ENCODE measurements at places on chromosomes 5 and 9.

DNA sequence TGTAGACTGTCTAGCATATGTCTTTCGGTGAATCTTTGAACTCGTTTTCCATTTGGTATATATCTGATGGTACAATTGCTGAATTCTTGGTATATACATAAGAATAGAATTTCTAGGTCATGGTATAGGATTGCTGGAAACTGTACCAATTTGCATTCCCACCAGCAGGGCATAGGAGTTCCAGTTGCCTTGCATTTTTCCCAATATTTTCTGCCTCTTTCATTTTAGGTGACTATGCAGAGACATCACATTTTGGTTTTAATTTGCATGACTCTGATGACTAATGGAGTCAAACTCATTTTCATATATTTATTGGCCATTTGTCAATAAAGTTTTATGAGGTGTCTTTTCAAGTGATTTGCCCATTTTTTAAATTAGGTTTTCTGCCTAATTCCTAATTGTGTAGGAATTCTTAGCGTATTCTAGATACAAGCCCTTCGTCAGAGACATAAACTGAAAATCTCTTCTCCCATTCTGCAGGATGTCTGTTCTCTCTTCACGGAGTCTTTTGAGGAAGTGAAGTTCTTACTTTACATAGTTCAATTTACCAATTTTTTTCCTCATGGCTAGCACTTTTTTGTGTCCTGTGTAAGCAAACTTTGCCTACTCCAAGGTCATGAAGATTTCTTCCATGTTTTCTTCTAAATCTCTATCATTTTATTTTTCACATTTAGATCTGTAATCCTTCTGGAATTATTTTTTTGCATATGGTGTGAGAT is 28.9 kb upstream of the PDCD1LG2 start:
- DNase-seq = no peak

DNA sequence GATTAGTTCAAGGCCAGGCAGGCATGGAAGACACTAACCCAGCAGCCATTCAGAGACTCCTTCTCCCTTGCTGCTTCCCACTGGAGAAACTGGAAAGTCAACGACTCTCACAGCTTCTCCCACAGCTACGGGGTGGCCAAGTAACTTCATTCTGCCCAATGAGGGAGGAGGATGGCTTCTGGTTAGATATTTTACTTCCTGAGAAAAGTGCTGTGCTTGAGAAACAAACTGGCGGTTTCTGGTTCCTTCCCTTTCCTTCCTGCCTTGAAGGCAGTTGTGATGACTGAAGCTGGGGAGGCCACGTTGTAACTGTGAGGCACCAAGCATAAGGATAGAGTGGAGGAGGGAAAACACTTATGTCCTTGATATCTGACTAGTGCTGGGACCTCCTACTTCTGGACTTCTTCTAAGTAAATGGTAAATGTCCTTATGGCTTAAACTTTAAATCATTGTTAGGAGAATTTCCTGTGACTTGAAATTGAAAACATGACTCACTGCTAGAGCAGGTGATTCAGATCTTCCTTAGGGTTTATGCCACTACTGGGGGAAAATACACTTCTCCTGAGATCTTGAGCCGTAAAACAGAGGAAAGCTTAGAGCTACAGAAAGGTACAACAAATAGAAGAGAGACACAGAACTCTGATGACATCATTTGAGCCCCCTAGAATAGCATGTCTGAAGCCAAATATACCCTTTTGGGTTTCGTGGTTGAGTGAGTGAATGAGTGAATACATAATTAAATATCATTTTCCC is 3.1 kb upstream of the GNPDA1 start:
- DNase-seq = no peak

DNA sequence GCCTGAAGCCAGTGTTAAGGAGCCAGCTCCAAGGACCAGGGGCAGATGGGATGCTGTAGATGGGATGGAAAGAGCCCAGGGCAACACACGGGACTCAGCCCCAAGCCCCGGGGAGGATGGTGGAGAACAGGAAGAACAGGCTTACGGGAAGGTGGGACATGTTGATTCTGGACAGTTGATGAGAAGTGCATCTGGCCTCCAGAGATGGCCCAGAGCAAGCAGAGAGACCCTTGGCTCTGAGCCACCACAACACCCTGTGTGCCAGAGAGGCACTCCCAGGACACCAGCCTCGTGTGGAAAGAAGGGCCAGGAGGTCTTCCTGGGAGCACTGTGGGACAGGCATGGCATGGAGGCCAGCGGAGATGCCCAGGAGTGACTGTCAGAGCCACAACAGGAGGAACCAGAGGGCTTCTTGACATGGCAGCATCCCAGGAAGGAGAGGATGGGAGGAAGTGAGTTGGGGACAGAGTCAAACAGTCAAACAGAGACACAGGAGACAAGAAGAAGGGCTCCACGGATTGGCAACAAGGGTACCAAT is 156.3 kb upstream of the MVB12B start:
- DNase-seq = no peak

- DNase-seq = no peak
Observed at GRCh38 chr9:134283692-134284265, 42.5 kb upstream of the RXRA start.

DNA sequence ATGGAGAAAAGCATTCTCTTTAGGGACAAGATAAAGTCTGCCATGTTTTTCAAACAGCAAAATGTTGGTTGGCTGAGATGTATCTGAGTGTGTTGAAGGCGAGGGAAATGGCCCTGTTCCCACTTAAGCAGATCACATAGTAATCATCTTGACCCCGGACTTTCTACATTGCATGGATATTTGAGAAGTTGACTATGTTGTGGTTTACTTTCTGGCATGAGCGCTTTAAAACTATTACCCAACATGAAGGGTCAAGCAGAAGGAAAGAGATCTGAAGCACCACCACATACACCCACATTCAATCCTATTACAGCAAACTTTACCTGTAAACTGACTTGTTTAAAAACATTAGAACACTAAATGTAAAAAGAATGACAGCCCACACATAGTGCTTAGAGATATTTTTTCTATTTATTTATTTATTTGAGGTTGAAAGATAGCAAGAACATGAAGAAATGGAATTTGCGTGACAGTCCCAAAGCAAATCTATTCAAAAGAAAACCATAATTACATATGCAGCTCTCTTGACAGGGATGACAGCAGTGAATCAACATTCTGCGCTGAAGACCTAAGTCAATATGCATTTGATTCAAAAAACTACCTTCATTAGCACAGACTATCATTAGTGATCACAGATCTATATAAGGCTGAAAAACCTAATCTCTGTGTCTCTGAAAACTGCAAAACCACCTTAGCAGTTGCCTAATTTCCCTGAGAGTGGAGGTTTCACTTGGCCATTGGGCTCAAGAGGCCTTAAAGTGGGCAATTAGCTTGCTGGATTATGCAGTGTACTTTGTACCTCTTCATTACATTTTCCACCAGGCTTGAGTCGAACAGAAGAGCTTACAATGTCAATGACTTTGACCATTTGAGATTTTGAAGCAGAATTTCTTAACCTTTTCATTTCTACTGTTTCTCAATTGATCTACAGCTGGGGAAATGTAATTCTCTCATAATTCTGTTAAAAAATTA is 195.0 kb downstream of the PDE4D start:
- DNase-seq = no peak

DNA sequence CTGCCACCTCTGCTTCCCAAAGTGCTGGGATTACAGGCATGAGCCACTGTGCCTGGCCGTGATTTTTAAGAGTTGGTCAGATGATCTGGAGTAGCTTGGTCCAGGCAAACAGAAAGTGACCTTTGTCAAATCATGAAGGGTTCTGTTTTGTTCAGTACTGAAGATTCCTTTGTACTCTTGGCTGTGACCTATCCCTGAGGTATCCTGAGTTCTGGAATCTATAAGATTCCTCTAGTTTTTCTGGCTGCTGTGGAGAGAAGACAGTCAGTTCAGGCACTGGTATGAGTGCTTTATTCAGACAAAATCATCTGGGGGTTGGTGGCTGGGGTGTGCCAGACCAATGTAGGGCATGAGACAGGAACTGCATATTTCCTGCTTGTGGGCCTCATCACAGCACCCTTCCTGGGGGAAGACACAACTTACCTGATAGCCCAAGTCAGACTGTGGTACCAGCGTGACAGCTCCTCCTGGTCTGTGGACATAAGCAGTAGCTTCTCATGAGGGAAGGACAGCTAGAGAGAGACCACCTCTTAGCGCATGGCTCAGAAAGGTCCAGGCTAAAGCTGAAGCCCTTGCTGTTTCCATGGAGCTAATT is 3.1 kb downstream of the ARHGEF39 start:
- DNase-seq = no peak

DNA sequence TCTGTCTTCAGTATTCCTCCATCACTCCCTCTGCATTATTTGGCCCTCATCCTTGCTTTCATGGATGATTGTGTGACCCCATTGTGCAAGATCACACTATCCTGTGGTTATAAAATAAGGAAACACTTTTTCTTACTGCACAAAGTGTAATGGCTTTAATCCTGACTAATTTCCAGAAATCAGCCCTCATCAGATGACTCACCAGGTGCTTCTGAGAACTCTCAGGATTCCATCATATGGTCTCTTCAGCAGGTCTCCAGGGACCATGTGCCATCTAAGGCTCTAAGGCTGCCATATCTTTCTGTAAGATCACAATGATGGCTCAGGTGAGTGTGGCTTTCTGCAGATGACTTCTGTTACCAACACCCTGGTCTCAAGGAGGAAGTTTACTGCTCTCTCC is 27.3 kb upstream of the FER start:
- no peak for DNase-seq

DNA sequence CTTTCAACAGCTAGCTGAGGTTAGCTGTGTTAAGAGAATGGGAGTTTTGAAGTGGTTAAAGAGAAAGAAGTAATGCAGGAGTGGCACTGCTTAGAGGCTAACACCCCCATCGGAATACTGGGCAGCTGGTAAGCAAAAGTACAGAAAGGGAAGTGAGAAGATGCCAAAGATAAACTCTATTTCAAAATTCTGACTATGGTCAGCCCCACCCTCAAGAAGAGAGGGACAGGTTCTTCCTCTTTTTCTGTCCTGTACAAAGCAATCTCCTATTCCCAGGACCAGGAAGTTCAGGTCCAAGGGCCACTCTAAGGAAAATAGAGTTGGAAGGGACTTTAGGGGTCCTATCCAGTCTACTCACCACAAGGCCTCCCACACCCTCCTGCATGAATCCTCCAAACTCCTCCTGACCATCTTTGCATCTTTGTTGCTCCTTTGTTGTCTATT is 45.9 kb upstream of the JAK2 start:
- no peak for DNase-seq

- DNase-seq = no peak
Observed at GRCh38 chr5:79582186-79582585, 30.1 kb upstream of the TENT2 start.
